Esophagus squamous epithelium (tissue), 5 donors: ENCODE measurements at places on chromosomes 2 and 18. TPM values are rescaled to one million over a fixed set of nuclear protein-coding genes. Genes with fewer than 3 reads are reported as not detected.

The RFX8 gene
- total RNA-seq = not detected

- no peak overlapping the region for H3K4me3 ChIP-seq
- H3K27me3 ChIP-seq = no peaks in the 10 kb centered on the region
- no peak for DNase-seq
- no peak overlapping the region for H3K27ac ChIP-seq
- H3K36me3 ChIP-seq = no peaks in the 10 kb centered on the region
- peaks cover 42% of the 10 kb centered on the region for H3K4me1 ChIP-seq
These were observed 83.4 kb downstream of the ZFP36L2 start for GRCh38 chr2:43142921-43143438.

DNA sequence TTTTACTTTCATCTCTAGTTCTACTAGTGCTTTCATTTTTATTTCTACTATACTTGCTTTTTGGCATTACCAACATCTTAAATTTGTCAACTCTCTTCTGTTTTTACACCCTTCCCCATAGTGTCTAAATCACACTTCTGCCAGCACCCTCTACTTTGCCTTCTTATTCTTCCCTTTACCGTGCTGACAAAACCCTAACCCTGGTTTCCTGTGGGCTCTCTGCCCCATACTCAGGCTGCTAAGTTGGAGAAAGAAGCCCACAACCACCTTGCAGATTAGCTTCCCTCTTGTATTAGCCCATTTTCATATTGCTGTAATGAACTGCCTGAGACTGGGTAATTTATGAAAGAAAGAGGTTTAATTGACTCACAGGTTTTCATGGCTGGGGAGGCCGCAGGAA is 24.8 kb downstream of the GIGYF2 start:
- no peaks in the 10 kb centered on the region for H3K27me3 ChIP-seq
- H3K4me3 ChIP-seq = no peak overlapping the region
- DNase-seq = no peak

- H3K27me3 ChIP-seq = no peaks in the 10 kb centered on the region
- H3K4me1 ChIP-seq = peaks cover 9% of the 10 kb centered on the region
- peak overlapping the region; percentile 83 for H3K4me3 ChIP-seq
- H3K27ac ChIP-seq = peak overlapping the region; percentile 95
- DNase-seq = no peak
These were observed 659 bp downstream of the FAM210A start for GRCh38 chr18:13725566-13726231.

The DCDC2C gene
- not detected for total RNA-seq

The RAD51AP2 gene
- 0.04 TPM for total RNA-seq

DNA sequence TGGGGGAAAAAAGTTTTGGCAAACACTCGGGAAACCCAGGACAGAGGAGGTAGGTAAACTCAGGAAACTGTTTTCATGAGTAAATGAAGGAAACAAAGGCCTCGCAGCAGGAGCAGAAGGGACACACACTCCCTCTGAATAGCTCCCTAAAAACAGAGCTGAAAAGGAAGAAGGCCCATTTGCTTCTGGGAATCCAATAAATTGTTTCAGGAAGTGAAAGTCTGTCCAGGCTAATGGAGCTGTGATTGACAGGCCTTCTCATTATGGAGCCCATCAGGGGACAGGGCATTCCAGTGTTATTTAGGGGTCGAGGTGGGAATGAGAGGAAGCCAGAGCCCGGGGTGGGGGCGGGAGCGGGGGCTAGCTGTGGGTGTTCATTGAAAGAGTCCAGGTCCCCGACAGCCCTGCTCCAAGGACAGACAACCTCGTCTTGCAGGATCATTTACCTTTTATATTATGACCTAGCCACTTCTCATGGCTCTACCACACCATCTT is 81.2 kb downstream of the GBX2 start:
- H3K4me3 ChIP-seq = no peak overlapping the region
- H3K36me3 ChIP-seq = no peaks in the 10 kb centered on the region
- no peaks in the 10 kb centered on the region for H3K27me3 ChIP-seq
- H3K4me1 ChIP-seq = no peaks in the 10 kb centered on the region

The TWSG1 gene
- 45.2 TPM for total RNA-seq

The EXOC6B gene
- 32.4 TPM for total RNA-seq

GRCh38 chr2:86400321-86400720 is 40.9 kb upstream of the KDM3A start:
- H3K4me1 ChIP-seq = no peaks in the 10 kb centered on the region
- no peaks in the 10 kb centered on the region for H3K36me3 ChIP-seq
- no peak overlapping the region for H3K27ac ChIP-seq
- H3K27me3 ChIP-seq = no peaks in the 10 kb centered on the region

GRCh38 chr2:86331384-86331783 is 6.0 kb downstream of the REEP1 start:
- no peaks in the 10 kb centered on the region for H3K27me3 ChIP-seq
- DNase-seq = no peak
- no peak overlapping the region for H3K27ac ChIP-seq
- no peaks in the 10 kb centered on the region for H3K36me3 ChIP-seq
- no peak overlapping the region for H3K4me3 ChIP-seq

DNA sequence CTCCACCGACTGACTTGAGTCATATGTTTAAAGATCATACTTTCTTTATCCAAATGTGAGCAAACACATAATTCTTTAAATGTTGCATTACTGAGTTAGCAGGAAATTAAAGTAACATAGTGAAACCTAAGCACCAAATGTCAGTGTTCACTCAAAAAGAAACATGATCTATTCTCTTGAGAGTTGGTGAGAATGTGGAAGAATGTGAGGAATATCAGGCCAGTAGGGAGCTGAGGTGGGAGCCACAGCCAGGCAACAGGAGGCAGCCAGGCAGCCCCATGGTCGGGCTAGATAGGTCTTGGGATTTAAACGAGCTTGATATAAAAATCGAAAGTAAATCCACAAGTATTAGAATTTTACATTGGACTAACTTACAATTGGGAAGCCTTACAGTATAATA is 198.1 kb upstream of the SH3BP4 start:
- H3K4me1 ChIP-seq = no peaks in the 10 kb centered on the region
- no peaks in the 10 kb centered on the region for H3K27me3 ChIP-seq
- H3K27ac ChIP-seq = no peak overlapping the region
- no peak for DNase-seq
- no peaks in the 10 kb centered on the region for H3K36me3 ChIP-seq

DNA sequence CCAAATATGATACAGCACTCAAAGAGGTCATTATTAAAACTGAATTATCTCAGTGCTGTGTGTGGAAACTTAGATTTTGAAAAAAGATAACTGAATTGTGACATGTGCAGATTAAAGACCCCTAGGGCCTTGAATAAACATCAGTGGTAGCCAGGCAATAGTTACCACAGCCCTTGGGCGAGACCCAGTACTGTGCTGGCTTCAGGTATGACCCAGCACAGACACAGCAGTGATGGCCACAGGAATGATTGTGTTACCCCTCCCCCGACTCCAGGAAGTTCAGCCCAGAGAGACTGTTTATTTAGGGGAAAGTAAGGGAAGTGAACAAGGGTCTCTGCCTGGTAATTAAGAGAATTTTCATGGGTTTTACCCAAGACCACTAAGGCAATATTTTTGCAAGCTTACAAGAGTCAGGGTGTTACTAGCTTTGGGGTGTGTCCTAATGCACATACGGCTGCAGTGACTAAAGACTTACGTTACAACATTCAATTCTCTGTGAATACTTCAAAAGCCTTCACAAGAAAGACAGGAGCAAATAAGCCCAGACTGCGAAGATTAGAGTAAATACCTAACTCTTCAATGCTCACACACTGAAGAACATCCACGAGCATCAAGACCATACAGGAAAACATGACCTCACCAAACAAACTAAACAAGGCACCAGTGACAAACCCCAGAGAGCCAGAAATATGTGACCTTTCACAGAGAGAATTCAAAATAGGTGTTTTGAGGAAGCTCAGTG is 28.2 kb upstream of the ITGAV start:
- no peaks in the 10 kb centered on the region for H3K36me3 ChIP-seq
- DNase-seq = no peak
- no peak overlapping the region for H3K27ac ChIP-seq
- no peaks in the 10 kb centered on the region for H3K27me3 ChIP-seq
- no peaks in the 10 kb centered on the region for H3K4me1 ChIP-seq
- H3K4me3 ChIP-seq = no peak overlapping the region

GRCh38 chr2:144181001-144181400 is 338.9 kb downstream of the ZEB2 start:
- H3K27ac ChIP-seq = no peak overlapping the region
- no peak overlapping the region for H3K4me3 ChIP-seq
- H3K4me1 ChIP-seq = no peaks in the 10 kb centered on the region
- H3K27me3 ChIP-seq = no peaks in the 10 kb centered on the region

DNA sequence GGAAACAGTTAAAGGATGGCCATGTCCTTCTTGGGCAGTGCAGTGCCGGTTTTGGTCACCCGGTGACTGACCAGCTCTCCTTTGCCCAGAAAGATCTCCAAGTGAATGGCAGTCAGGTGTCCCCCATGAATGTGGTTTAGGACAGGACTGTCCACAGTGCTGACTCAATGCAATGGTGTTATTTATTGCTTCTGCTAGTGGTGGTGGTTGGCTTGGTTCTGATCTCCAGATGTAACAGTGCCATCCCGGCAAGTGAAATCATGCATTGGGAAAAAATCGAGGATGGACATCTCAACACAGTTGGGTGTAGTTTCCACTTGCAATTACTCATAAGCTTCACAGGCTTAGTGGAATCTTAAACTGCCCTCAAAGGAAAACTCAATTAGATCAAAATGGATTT is 81.9 kb downstream of the TGOLN2 start:
- peaks cover 21% of the 10 kb centered on the region for H3K4me1 ChIP-seq
- H3K27me3 ChIP-seq = no peaks in the 10 kb centered on the region
- DNase-seq = no peak
- H3K27ac ChIP-seq = no peak overlapping the region
- H3K4me3 ChIP-seq = no peak overlapping the region

DNA sequence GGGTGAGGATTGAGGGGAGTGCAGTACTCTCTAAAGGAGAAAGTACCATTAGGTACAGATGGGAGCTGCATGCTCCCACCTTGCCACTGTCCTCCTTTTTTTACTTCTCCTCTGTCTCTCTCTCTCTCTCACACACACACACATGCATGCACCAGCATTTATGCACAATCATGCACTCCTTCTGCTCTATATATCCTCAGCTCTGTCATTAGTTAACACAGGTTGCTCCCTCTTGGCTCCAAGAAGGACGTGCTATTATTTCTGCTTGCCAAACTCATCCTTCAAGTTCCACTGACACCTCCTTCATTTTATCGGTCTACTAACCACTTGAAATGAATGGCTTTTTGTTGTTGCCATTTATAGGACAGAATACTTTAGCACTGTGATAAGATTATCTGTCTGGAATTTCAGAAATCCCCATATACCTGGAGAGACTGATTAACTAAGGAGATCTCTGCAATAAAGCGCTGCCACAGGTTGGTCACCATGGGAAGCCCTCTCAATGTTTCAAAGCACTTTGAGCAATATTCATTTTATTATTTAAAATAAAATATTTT is 178.5 kb upstream of the TRIB2 start:
- H3K27ac ChIP-seq = no peak overlapping the region
- no peak overlapping the region for H3K4me3 ChIP-seq
- H3K27me3 ChIP-seq = no peaks in the 10 kb centered on the region
- no peak for DNase-seq
- H3K4me1 ChIP-seq = no peaks in the 10 kb centered on the region
- H3K36me3 ChIP-seq = no peaks in the 10 kb centered on the region

The RFTN2 gene
- 1.4 TPM for total RNA-seq

DNA sequence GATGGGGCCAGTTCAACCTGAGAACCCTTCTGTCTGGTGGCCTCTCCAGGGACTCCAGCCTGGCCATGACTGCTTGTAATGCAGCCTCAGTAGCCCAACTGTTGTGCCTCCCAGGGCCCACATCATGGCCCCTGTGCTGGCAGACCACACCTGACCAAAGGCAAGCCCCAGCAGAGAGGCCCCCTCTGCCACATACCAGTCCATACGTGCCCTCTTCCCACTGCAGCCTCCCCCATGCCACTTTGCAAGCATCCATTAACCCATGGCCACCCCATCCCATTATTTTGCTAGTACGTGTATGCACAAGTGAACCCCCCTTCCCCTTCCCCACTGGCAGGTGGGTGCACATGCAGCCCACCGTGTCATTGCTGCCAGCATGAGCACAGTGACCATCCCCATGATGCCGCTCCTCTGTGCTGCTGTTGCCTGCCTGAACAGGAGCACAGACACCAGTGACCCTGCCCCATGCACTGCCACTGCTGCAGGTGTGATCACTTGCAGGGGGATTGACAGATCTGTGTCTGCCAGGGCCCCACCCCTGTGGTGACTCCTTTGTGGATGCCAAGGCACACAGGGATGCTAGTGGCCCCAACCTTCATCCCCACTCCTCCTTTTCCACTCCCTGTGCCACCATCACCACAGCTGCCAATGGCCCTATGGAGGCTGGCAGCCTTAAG is 330.0 kb upstream of the DSEL start:
- H3K36me3 ChIP-seq = no peaks in the 10 kb centered on the region
- no peak for DNase-seq
- no peaks in the 10 kb centered on the region for H3K27me3 ChIP-seq
- no peaks in the 10 kb centered on the region for H3K4me1 ChIP-seq
- H3K27ac ChIP-seq = no peak overlapping the region

- H3K27ac ChIP-seq = no peak overlapping the region
- no peak for DNase-seq
- H3K4me1 ChIP-seq = no peaks in the 10 kb centered on the region
These were observed 322.9 kb upstream of the KCNJ3 start for GRCh38 chr2:154375579-154375931.

DNA sequence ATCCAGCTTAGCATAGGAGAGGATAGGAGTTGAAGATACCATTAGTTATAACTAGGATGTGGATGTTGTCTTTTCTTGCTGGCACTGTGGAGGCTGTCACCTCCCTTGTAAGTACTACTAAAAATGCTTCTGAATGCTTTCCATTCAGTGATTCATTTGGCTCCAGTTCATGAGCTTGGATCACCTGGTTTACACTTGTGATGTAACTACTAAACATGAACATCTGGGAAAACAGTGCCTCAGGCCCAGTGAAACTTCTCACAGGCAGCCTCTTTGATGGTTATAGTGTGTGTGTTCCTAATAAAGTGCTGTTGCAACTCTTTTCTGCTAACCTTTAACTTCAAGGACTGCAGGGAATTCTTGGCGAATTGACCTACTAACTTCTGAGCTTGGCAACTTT is 13.0 kb upstream of the SLC9A2 start:
- no peaks in the 10 kb centered on the region for H3K4me1 ChIP-seq
- H3K36me3 ChIP-seq = no peaks in the 10 kb centered on the region
- no peak overlapping the region for H3K27ac ChIP-seq
- DNase-seq = no peak

DNA sequence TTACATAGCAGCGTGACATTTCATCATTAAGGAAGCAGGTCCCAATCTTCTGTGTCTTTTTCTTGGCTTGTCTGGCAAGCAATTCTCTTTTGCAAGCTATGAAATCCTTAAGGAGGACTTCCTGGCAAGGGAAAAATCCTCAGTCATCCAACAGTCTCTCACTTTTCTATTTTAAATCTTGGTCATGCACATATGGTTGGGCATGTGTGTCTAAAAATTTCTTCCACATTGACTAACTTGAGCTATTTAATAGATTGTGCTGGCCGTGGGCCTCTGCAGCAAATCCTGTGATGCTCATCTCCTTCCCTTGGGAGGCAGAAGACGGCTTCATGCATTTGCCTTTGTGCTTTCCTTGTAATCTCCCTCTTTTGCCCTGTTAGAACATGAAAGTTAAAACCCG is 634.3 kb upstream of the FANCL start:
- no peak overlapping the region for H3K27ac ChIP-seq
- no peaks in the 10 kb centered on the region for H3K4me1 ChIP-seq
- no peak for DNase-seq
- H3K4me3 ChIP-seq = no peak overlapping the region
- H3K27me3 ChIP-seq = no peaks in the 10 kb centered on the region

The CARF gene
- 3.9 TPM for total RNA-seq

GRCh38 chr2:236157815-236158498 is 10.2 kb downstream of the GBX2 start:
- no peak overlapping the region for H3K4me3 ChIP-seq
- H3K27me3 ChIP-seq = peaks cover 69% of the 10 kb centered on the region
- no peaks in the 10 kb centered on the region for H3K36me3 ChIP-seq
- H3K4me1 ChIP-seq = peaks cover 4% of the 10 kb centered on the region

The HOXD12 gene
- total RNA-seq = not detected
